Liver (tissue), 10 donors: ENCODE measurements at places on chromosomes 5 and 9. TPM values are rescaled to one million over a fixed set of nuclear protein-coding genes. Genes with fewer than 3 reads are reported as not detected.

DNA sequence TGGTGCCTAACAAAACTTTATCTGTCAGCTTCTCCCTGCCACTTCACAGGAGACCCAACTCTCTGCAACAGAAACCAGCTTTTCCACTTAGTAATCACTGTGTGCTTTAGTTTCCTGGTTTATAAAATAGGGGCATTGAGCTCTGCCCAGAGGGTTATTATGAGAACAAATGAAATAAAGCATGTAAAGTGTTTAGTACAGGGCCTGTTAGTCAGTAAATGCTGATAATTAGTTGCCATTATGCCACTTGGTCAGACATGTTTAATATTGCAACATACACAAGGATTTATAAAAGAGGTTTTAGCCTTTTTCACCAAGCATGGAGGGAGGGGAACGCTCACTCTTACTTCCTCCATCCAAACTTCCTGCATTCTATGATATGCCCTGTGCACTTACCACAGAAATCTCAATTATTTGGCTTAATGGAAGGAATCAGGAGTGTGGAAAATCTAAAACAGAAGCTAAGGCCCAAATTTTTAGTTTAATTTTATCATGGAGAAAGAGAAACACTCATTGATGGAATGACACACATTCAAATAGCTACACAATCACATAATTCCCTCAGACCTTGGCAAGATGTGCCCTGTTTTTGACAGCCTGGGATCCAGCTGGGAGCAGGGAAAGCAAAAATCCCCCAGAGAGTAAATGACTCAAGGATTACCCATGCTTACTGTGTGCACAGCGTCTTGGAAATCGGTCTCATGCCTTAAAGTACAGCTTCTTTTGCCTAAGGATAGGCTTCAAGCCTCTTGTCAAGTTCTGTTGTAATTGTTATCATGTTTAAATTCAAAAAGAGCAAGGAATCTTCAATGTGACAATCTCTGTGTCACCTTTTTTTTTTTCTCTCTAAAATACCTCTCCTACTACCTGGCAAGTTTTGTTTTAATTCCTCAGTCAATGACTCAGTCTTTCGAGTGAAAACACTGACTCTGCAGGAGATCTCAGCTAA, 34.0 kb downstream of the ZNF474 start:
- no peak for DNase-seq

DNA sequence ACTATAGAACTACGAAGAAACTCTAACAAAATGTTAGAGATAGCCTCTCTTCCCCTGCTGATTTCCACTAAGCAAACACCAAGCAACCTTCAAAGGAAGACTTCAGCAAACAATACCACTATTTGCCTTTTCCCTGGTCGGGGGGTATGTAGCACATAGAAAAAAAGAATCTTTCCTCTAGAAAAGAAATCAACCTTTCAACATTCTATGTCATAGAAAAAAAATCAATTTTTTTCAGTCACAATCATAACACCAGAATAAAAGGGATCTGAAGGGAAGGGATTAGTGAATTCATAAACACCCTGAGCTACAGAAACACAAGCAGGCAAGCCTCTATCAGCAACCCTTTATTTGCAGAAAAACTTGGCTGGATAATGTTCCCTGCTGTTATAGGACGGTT, 15.3 kb downstream of the ABCA1 start:
- no peak for DNase-seq

DNA sequence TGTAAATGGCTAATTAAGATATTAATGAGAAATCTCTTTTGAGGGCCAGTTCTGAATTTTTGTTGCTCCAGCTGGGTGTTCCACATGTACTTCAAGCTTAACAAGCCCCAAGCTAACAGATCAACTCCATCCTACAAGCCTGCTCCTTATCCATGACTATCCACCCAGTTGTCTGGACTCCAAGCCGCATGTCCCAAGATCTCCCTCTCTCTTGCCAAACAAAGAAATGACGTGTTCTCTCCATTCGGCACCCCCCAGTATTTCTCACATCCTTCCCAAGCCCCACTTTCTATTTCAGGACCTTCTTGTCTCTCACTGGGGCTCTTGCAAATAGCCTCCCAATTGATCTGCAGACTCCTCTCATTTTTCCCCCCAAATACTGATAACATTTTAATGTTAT, 15.8 kb upstream of the PTPN3 start:
- DNase-seq, result no peak

NR5A1 gene
- total RNA-seq, result not detected
